ENCODE measurements at places on chromosomes 7 and 10.

DNA sequence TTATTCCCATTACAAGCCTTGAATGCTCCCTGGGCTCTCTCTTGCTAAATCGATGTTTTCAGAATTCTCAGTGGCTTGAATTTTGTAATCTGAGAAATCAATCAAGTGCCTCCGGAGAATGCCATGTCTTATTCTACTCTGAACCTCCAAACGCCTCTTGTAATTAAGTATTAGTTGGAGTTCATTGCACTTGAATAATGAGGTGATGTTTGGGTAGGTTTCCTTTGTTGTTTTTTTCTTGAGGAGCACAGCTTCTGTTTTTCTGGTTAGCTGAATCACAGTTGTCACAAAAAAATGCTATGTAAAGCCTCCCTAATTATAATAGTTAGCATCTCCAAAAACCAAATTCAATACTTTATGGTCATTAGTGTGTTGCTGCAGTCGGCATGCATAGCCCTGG, 100.3 kb downstream of the PLPP4 start:
- no peak for DNase-seq

DNA sequence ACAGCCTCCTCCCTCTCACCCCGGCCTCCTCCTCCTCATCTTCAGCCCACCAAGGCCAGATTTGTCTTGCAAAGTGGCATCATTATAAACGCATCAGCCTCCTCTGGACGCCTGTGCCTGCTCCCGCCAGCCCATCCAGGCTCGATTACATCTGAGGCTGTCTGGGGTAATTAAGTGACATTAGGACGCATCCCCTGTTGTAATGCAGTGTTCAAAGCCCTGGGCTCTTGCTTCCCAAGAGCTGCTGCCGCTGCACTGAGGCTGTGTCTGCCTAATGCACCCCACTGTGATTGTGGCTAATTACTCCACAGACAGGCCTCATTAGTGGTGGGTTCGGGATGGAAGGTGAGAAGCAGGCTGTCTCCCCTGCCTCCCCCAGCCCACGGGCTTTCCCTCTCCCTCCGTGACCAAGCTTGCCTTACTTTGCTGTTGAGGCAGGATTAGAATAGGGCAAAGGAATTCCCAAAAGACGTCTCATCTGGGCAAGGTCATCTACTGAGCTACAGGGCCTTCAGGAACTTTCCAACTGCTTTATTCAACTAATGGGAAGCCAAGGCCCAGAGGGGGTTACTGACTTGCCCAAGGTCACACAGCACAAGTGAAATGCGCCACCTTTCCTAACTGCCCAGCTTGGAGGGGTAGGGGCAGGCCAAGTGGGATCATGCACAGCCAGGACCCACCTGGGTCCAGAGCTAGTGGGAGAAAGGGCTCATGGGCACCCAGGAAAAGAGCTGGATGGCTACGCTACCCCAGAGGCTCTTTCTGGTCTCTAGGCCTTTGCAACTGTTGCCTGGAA, 66.2 kb upstream of the PCBD1 start:
- no peak for DNase-seq

- DNase-seq, result no peak
These were observed 643.5 kb upstream of the DPP6 start for GRCh38 chr7:153408360-153409335.

DNA sequence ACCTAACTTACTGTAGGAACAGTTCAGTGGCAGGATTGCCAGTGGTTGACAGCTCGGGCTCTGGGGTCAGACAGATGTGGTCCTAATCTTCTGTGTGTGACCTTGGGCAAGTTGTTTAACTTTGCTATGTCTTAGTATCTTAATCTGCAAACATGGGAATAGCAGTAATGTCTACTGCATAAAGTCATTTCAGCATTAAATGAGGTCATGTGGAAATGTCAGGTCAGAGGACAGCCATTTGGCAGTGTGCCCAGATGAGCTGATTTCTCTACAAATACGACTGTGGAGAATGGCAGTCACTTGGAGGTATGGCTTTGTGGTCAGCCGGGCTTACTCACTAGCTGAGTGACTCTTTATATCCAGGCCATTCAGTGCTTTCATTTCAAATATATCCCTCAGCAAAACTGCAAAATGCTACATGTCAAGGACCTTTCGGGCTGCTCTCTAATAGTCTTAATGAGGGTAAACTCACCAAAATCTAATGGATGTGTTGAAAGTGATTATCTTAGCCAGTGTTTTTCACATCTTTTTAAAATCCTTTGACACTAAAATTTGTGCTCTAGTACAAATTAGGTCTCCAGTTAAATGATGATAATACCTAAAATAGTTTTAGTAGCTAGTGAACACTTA, 171.4 kb downstream of the ST7 start:
- DNase-seq, result peak; percentile 91

GRCh38 chr7:76259124-76260093, 43.1 kb upstream of the HSPB1 start:
- no peak for DNase-seq

Data from MV-4-11 (cell line).